Tongue (tissue), 3 donors: ENCODE measurements at places on chromosomes 5 and 9.

- no peak for DNase-seq
Measured at GRCh38 chr5:176134529-176135223, 103.5 kb upstream of the SIMC1 start.

- peak; percentile 83 for DNase-seq
Measured at GRCh38 chr5:108749128-108749861, 1.6 kb downstream of the FER start.

- no peak for DNase-seq
Measured at GRCh38 chr9:518540-518939, 303.9 kb downstream of the DOCK8 start.

GRCh38 chr5:6488021-6488420 lies 39.4 kb downstream of the UBE2QL1 start:
- peak; percentile 4 for DNase-seq

DNA sequence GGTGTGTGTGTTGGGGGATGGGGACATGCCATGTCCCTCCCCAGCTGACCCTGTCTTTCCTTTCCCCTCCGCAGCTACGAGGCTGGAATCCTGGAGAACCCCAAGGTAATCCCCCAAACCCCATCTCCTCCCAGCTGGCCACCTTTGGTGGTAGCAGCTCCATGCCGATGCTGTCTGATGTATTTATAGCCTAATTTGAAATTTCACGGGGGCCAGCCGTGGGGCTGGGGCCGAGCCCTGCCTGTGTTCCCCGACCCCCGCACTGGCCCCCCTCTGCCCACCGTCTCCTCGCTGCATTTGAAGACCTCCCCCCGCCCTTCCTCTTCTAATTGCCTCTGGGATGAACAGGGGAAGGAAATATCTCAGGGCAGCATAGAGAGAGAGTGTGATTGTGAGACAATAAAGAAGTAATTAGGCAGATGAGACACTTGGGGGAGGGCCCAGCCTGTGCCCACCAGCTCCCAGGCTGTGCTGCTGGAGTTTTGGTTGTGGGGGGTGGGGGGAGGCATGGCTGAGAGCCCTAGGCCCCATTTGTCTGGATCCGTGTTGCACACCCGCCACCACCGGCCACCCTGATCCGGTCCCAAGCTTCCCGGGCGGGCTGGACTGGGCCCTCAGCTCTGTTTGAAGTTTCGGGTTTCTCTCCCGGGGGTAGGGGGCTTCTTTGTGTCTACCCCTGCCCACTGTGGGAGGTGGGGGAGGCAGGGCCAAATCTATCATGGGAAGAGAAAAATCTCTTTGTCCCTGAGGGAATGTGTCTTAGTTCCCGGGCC lies 26.8 kb downstream of the ASS1 start:
- DNase-seq, result no peak

GRCh38 chr9:134158753-134159392 lies 5.5 kb downstream of the RNU6ATAC start:
- no peak for DNase-seq

DNA sequence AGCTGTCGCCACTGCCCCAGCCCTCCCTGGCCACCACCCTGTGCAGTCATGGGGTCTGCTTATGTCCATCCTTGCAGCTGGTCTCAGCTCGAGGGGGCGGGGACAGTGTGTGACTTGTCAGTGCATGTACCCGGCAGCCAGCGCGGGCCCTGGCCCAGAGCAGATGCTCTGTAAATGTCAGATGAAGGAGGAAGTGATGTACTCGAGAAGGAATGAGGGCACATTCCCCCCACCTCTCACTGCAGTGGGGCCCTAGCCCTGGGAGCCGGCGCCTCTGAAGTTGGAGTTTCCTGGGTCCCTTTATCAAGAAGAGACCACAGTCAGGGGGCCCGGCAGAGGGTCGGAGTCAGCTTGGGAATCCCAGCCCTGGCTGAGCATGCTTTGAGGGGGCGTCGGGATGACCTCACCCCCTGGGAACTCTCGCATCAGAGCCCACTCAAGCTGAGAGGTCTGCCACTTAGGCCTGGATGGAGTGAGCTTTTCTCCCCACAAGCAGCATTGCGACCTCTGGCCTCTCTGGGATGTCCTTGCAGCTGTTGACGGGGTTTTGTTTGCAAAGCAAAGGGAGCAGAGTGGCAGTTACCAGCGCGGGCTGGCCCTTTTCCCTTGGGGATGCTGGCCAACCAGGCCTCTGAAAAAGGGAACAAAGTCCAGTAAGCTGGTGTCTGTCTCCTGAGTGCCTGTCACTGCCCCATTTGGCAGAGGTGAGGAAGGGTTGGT lies 19.0 kb downstream of the NEURL1B start:
- peak; percentile 89 for DNase-seq

GRCh38 chr9:135766251-135766650 lies 64.3 kb downstream of the KCNT1 start:
- DNase-seq, result no peak

- DNase-seq, result peak; percentile 20
Measured at GRCh38 chr5:34535944-34536623, 120.0 kb upstream of the RAI14 start.

DNA sequence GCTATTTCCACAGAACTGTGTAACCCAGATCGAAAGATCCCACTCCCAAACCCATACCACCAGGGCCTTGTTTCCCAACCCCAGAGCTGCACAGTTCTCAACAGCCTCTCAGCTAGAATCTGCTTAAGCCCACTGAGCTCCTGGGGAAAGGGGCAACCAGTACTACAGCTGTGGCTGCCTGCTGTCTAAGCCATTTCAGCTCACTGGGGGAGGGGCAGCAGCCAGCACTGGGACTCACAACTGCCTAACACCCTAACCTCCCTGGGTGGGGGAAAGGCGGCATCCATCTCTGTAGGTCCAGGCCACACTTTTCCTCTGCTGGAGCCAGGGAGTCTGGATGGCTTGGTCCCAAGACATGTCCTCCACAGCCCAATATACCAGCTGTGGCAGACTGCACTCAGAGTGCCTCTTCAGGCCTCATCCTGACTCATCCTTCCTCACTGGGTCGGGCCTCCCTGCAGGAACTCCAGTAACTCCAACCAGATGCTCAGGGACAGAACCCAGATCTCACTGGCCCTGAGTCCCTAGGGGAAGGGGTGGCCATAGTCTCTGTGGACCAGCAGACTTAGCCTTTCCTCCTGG lies 241.4 kb downstream of the HINT1 start:
- no peak for DNase-seq

GRCh38 chr5:74465724-74466123 lies 174.8 kb downstream of the ENC1 start:
- DNase-seq, result no peak

DNA sequence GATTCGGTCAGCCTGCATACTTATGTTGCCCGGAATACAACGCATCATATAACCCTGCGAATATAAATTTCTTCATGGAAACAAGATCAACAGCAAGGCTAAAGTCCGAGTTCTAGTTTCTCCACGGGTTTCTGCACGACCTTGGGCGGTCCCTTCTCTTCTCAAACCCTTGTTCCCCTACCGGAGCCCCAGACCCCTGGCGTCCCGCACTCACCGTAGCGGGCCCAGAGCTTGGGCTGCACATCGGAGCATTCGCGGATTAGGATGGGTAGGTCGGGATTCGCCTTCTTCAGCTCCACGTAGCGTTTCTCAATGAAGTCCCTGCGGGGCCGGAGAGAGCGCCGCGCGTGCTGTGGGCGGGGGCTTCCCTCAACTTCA lies 399 bp downstream of the NDUFA2 start:
- DNase-seq, result no peak

DNA sequence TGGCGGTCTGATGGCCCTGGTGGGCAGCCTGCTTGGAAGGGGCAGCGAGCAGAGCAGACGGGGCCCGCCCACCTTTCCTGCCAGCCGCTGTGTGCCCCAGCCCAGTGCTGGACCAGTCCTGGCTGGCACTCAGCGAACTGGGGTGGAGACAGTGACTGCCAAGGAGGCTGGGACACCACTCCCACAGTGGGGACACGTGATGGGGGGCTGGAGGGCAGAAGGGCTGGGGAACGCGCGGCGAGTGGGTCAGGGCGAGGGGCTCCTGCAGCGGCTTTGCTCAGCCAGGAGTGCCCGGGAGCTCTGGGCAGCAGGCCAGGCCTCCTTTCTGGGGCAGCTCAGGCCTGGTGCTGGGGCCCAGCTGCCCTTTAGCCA lies 19.5 kb downstream of the NCS1 start:
- DNase-seq, result no peak

GRCh38 chr9:76218886-76219445 lies 175.3 kb downstream of the RFK start:
- DNase-seq, result no peak

DNA sequence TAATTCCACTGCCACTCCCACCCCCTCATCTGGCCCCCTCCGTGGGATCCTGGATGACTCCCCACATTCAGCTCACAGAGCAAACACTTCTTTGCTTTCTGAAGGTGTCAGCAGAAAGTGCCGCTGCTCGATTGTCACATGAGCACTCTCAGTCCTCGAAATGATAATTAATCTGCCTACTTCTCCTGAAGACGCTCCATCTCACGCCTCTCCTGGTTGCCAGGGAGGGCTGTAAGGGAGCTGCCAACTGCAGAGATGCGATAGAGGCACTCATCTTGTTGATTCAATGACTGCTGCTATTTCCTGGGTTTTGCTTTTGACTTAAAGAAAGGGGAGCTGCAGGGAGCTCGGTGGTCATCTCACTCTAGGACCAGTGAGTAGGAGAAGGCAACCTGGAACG lies 206.5 kb downstream of the DAB2IP start:
- DNase-seq, result no peak

DNA sequence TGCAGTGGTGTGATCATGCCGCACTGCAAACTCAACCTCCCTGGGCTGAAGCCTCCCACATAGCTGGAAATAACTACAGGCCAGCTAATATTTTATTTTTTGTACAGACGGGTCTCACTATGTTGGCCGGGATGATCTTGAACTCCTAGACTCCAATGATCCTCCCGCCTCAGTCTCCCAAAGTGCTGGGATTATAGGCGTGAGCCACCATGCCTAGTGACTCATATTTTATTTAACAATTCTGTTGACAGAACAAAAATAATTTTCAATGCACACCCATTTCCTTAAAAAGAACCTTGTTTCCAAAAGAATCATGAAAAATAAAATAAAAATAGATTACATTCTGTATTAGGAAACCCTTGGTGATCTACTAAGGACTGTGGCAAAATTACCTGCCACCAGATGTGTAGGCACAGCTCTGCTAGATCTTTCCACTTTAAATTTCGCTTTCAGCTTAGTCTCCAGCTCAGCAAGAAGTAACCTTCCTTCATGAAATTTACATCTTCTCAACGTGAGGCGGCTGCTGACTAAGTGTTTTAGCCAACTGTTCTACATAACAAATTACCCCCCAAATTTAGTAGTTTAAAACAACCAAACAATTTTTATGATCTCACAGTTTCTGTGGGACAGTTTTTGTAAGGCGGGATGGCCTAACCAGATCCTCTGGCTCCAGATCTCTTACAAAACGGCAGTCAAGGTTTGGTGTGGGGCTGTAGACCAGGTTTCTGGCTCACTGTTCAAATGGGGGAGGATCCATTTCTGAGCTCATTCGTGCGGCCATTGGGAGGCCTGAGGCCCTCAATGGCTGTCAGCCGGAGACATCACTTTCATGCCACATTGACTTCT lies 32.6 kb upstream of the GOLPH3 start:
- no peak for DNase-seq

DNA sequence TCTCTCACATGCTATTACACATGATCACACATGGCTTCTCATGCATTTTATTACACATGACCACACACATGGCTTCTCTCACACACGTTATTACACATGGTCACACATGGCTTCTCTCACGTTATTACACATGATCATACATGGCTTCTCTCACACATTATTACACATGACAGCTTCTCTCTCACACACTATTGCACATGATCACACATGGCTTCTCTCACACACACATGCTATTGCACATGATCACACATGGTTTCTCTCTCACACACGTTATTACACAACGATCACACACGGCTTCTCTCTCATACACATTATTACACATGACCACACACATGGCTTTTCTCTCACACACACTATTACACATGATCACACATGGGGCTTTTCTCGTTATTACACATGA lies 954 bp upstream of the SLC45A2 start:
- DNase-seq, result no peak

DNA sequence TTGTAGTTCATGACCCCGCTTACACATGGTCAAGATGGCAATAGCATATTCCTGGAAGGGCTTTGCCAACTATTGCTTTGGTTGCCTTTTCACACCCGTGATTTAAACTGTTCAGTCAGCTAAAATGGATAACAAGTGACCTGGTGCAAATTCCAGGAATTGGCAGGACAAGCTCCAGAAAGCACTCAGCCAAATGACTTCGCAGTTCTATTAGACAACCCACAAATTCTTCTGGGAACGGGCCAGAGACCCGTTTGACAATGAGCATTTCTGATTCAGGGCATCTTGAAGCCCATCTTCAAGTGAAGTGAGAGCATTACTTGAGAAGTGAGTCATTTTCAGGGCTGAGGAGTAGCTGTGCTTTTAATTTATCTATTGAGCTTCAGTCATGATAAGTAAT lies 165.0 kb downstream of the DROSHA start:
- no peak for DNase-seq

GRCh38 chr5:609506-609905 lies 2.6 kb upstream of the CEP72 start:
- DNase-seq, result no peak

DNA sequence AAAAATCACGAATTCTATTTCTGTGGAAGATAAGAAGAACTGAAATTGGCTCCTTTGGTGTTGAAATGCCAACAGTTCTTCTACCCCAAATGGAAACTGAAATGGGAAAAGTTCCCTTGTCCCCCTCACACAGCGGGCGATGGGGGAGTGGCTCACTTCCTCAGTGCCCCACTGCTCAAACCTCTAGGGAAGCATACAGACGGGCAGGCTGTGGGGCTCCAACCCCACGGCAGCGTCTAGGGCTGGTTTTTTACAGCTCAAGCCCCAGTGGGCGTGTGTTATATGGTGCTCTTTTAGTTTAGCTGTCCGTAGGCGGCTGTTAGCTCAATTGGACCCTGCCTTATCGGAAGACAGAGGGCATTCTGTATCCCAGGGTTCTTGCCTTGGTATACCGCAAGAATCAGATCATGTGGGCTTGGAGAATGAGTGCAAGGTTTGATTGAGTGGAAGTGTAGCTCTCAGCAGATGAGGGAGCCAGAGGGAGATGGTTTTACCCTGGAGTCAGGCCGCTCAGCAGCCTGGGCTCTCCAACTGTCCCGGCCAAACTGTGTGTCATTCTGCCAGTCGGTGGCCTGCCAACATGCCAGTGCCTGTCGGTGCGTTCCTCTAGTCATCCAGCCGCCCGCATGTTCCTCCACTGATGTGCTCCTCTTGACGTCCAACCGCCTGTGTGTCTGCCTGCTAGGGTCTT lies 166.3 kb upstream of the ZNF608 start:
- DNase-seq, result no peak

DNA sequence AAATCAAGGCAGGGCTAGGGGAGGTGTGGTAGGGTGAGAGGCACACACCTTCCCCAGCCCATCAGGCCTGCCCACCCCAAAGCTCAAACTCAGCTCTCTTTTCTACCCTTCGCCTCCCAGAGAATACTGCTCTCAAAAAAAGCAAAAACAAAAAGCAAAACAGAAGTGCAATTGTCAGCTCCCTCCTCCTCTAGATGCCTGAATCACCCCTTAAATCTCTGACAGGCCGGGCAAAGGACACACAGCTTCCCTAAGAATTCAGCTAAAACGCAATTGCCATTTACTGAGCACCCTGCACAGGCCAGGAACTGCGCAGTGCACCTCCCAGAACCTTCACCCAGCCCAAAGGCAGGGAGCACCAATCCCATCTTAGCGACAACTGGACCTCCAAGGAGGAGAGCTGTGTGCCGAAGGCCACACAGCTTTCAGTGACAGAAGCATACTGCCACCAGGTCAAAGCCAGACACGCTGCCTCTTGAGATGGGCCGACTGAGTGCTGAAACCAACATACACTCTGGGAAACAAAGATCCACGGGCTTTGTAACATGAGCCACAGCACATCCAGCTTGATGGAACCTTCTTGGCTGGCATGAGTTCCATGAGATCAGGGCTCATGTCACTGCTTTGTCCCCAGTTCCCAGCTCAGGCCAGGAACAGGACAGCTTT lies 53.4 kb upstream of the STXBP1 start:
- peak; percentile 55 for DNase-seq
